NCI-H1417 treated with DMSO at 0.1 percent for 48 hours (cell line): ENCODE measurements at places on chromosomes 6 and 20.

- DNase-seq: no peak
Observed at GRCh38 chr6:13418844-13419243, 68.6 kb downstream of the GFOD1 start.

DNA sequence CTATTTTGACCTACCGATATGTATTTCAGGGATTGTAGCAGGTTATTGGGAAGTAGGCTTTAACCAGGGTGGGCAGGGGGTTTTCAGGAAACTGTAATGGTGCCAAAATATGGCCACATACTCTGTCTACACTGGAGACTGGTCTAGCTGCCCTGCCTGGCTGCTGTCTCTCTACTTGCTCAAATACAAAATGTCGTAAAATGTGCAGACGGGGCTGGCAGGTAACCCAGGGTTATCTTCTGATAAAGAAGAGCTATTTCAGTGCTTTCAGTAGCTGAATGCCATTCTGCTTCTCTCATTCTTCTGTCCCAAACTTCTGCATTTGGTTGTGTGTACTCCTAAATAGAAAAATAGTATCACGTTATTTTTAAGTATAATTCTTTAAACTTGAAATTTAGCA, 616.2 kb downstream of the EPM2A start:
- no peak for DNase-seq

- no peak for DNase-seq
Observed at GRCh38 chr6:99603421-99604165, 3.0 kb upstream of the PRDM13 start.

DNA sequence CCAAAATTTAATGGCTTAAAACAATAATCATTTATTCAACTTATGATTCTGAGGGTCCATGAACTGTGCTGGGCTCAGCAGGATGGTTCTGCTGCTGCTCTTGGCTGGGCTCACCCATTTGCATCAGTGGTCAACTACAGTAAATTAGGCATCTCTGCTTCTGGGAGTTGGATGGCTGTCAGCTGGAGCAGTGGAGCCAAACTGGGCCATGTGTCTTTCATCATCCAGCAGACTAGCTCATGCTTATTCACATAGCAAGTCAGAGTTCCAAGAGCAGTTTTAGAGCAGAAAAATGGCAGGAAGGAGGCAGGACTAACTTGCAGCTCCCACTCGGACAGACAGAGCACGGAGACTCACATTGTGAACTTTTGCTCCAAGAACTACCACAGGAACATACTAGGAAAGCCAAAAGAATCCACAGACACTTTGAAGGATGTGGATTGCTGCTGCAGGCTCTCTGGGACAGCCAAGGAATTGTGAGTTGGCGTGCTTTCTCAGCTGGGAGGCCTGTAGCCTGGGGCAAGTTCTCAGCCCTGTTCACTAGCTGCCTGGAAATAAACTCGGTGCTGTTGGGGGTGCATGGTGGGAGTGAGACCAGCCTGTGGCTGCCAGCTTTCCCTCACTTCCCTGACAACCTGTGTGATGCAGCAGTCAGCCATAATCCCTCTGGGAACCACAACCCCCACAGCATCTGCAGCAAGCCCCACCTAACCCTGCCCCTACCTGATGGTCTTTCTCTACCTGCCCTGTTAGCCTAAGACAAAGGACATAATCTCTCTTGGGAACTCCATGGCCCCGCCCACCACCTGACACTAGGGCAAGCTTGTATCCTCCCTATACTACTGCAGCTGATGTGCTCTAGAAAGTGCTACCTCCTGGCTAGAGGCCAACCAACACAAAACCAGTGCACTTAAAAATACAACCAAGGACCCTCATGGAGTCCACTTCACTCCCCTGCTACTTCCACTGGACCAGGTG, 129.0 kb downstream of the JPH2 start:
- no peak for DNase-seq

DNA sequence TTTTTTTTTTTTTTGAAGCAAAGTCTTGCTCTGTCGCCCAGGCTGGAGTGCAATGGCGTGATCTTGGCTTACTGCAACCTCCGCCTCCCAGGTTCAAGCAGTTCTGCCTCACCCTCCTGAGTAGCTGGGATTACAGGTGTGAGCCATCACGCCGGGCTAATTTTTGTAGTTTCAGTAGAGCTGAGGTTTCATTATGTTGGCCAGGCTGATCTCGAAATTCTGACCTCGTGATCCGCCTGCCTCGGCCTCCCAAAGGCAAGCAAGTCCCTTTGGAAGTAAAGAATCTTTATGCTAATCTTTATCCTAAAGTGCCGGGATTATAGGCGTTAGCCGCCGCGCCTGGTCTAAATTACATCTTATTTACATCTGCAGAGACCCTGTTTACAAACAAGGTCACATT, 1.5 kb downstream of the PSMG4 start:
- DNase-seq: no peak
